ENCODE measurements at places on chromosomes 4 and X.

DNA sequence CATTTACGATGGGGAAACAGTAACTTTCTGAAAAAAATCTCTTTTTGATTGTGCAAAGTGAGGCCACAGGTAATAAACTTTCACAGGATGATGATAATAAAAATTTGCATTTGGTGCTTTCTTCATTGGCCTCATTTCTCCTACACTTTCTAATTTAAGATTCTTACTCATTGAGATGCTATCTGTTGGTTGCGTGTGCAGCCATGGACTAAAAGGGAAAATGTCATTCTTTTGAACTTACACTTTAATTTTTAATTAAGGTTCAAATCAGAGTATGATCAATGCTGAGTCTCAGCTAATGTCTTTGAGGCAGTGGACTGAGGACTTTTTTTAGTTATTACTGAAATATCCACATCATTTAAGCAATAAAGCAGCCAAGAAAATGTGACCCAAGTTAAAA lies 87.6 kb downstream of the SEL1L3 start:
- H3K4me3 ChIP-seq, result no peak overlapping the region
- DNase-seq, result no peak
- H3K4me1 ChIP-seq, result no peaks in the 10 kb centered on the region
- H3K36me3 ChIP-seq, result no peaks in the 10 kb centered on the region

GRCh38 chrX:55026143-55026542 lies 4.6 kb downstream of the ALAS2 start:
- H3K27me3 ChIP-seq, result no peaks in the 10 kb centered on the region
- DNase-seq, result no peak
- H3K36me3 ChIP-seq, result no peaks in the 10 kb centered on the region
- H3K4me3 ChIP-seq, result no peak overlapping the region
- no peak overlapping the region for H3K27ac ChIP-seq
- no peaks in the 10 kb centered on the region for H3K4me1 ChIP-seq

- no peak overlapping the region for H3K4me3 ChIP-seq
- no peaks in the 10 kb centered on the region for H3K27me3 ChIP-seq
Measured at GRCh38 chr4:152735396-152735859, 44.1 kb downstream of the TIGD4 start.

DNA sequence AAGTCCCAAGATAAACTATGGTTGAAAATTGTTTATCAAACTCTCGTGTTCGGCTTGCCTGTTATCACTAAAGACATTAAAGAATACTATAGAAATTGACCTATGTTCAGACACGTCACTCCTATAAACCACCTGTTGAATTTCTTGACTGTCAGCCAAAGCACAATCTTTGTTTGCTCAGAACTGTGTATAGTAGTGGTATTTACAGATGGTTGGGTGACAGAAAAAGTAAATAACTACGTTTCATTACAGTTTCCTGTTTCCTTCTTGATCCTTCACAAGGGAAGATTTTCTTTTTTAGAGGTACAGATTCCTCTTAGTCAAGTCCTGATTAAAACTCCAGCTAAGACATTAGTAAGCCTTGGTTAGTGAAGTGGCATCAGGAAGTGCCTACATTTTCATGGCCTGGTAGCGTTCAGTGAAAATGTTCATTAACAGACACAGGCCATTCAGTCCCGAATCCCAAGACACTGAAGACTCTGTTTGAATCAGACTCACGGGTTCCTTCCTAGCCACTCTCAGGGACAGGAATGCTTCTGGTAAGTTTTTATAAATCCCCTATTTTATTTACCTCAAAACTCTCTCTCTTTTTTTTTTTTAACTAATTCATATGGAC lies at the start of gene SMIM31:
TSS of gene SMIM31 (plus strand) at position 259 of the 616 bp plus-strand sequence. CDS start 16,313 bp downstream, outside the sequence.
- no peaks in the 10 kb centered on the region for H3K36me3 ChIP-seq
- no peak for DNase-seq
- H3K4me1 ChIP-seq, result no peaks in the 10 kb centered on the region
- H3K4me3 ChIP-seq, result no peak within 1 kb of the TSS
- no peak within 1 kb of the TSS for H3K27ac ChIP-seq

DNA sequence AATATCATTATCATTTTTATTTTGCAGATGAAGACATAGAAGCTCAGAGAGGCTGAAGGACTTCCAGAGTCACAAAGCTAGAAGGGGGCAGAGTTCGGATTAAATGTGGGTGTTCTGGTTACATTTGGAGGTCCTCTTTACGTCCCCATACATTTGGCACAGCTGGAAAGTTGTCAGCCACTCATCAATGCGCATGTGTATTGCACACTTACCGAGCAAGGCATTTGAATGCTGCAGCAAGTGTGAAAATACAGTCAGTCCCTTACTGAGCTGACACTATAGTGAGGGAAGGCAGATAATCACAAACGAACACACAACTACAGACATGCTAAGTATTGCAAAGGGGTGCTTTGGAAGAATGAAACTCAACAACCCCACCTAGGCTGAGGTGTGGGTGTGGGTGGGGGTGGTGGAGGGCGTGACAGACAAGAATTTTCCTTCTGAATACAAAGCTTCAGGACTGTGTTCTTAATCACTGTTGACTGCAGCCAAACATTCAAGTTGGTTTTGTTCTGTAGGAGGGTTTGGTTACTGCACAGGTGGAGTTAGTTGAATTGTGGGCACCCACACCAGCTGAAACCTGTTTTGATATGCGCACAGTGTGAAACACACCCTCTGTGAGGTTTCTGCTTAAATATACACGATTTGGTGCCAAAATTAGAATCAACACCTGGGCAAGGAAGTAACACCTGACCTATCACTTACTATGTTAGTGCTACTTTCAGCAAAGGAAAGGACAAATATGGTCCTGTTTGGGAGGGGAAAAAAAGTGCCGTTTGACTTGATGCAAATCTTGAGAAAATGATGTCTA lies 72.4 kb downstream of the COQ2 start:
- no peak overlapping the region for H3K27ac ChIP-seq
- peaks cover 10% of the 10 kb centered on the region for H3K4me1 ChIP-seq
- no peaks in the 10 kb centered on the region for H3K36me3 ChIP-seq
- no peaks in the 10 kb centered on the region for H3K27me3 ChIP-seq

GRCh38 chr4:122309988-122310626 lies 68.7 kb upstream of the ADAD1 start:
- H3K4me3 ChIP-seq, result no peak overlapping the region
- H3K4me1 ChIP-seq, result no peaks in the 10 kb centered on the region
- peak; percentile 26 for DNase-seq
- H3K36me3 ChIP-seq, result no peaks in the 10 kb centered on the region
- no peak overlapping the region for H3K27ac ChIP-seq

- H3K27ac ChIP-seq, result no peak overlapping the region
- H3K4me1 ChIP-seq, result peaks cover 5% of the 10 kb centered on the region
- H3K4me3 ChIP-seq, result no peak overlapping the region
- H3K36me3 ChIP-seq, result no peaks in the 10 kb centered on the region
- DNase-seq, result no peak
- no peaks in the 10 kb centered on the region for H3K27me3 ChIP-seq
Measured at GRCh38 chrX:132692066-132692465, 203.2 kb upstream of the MBNL3 start.

DNA sequence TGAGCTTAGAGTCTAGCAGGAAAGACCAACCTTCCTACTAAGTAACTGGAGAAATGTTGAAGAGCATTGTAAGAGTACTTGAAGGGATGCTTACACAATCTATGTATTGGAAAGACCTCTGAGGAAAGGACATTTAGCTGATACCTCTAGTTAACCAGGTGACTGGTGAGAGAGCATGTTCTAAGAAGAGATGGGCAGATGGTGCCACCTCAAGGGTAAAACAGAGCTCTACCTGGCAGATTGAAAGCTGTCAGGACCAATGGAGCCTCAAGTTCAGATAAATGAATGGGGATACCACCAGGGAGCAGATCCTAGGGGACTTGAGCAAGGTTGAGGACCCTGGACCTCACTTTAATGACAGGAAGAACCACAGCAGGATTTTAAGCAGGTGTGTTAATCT lies 196.4 kb downstream of the QDPR start:
- H3K27me3 ChIP-seq, result no peaks in the 10 kb centered on the region
- no peaks in the 10 kb centered on the region for H3K4me1 ChIP-seq
- no peaks in the 10 kb centered on the region for H3K36me3 ChIP-seq
- no peak overlapping the region for H3K27ac ChIP-seq

GRCh38 chr4:125283707-125284279 lies 31.0 kb upstream of the FAT4 start:
- H3K27me3 ChIP-seq, result no peaks in the 10 kb centered on the region
- H3K27ac ChIP-seq, result no peak overlapping the region
- H3K4me1 ChIP-seq, result no peaks in the 10 kb centered on the region
- DNase-seq, result peak; percentile 27

GRCh38 chr4:159505266-159505975 lies 402.5 kb downstream of the RAPGEF2 start:
- H3K36me3 ChIP-seq, result no peaks in the 10 kb centered on the region
- no peak overlapping the region for H3K27ac ChIP-seq
- no peaks in the 10 kb centered on the region for H3K27me3 ChIP-seq
- H3K4me1 ChIP-seq, result no peaks in the 10 kb centered on the region

- H3K4me1 ChIP-seq, result no peaks in the 10 kb centered on the region
- no peak overlapping the region for H3K4me3 ChIP-seq
- no peaks in the 10 kb centered on the region for H3K36me3 ChIP-seq
- no peak overlapping the region for H3K27ac ChIP-seq
- no peaks in the 10 kb centered on the region for H3K27me3 ChIP-seq
Measured at GRCh38 chr4:120902925-120903324, 19.6 kb downstream of the PRDM5 start.

DNA sequence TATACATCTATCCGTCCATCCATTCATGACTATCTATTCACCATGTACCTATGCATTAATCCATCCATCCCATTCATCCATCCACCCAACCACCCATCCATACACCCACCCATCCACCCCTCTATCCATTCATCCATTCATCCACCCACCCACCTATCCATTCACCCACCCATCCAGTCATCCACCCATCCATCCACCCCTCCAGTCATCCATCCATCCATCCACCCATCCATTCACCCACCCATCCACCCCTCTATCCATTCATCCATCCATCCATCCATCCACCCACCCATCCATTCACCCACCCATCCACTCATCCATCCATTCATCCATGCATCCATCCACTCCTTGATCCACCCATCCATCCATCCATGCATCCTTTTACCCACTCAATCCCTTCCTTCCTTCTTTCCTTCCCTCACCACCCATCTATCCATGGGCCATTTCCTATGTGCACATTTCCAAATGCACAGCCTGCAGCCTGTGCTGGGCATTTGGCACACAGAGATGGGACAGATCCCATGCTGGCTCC lies 100.8 kb upstream of the ADRA2C start:
- no peak for DNase-seq
- no peaks in the 10 kb centered on the region for H3K27me3 ChIP-seq
- H3K4me3 ChIP-seq, result no peak overlapping the region
- no peaks in the 10 kb centered on the region for H3K36me3 ChIP-seq

DNA sequence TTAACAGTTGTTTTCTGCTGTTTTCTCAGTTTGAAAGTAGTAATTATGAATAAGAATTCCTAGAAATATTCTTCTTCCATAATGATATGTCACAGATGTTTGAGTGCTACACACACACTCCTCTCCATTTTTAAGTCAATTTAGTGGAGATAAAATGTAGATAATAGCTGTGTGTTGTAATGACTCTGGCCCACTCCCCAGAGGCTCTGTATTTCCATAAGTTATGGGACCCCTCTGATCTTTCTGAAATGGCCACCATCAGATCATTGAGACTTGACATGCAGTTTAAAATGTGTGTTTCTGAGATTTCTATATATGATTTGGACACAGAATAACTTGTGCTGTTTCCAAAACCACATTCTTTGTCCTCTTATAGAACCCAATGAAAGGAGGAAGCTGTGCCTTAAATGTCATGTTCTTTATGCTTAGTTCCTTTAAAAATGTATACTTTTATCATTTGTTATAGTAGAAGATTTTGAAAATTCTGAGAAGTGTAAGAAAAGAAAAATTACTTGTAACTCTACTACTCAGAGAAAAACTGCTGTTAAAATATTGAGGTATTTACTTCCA lies 46.4 kb downstream of the GAB1 start:
- no peak for DNase-seq
- H3K36me3 ChIP-seq, result no peaks in the 10 kb centered on the region
- H3K4me3 ChIP-seq, result no peak overlapping the region
- no peak overlapping the region for H3K27ac ChIP-seq
- no peaks in the 10 kb centered on the region for H3K27me3 ChIP-seq

DNA sequence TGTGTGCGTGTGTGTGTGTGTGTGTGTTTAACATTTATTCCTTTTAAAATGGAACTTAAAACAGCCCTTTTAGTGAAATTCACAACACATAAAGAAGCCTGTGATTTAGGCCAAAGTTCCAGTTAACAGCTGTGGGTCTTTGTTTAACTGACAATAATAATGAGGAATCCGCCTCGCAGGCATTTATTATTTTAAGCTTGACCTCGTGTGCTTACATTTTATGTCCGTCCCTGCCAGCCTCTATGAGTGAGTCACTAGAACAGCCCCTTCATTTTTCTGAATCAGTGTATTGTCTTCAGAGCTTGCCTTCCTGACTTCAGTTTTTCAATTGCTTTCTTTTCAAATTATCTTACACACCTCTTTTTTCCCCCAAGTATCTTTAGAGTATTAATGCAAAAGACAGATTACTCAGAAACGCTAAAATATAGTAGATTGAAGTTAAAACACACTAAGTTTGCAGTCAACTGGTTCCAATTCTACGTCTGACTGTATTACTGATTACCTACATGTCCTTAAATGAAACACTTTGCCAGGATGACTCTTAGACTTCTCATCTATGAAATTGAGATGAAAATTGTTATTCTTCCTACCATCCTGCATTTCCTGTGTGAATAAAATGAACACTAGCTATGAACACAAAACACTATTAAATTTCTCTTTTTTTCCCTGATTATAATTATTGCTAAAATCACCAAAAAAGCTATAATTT lies 319.6 kb upstream of the HS3ST1 start:
- H3K36me3 ChIP-seq, result no peaks in the 10 kb centered on the region
- DNase-seq, result no peak
- no peaks in the 10 kb centered on the region for H3K4me1 ChIP-seq
- H3K27me3 ChIP-seq, result no peaks in the 10 kb centered on the region
- H3K4me3 ChIP-seq, result no peak overlapping the region

DNA sequence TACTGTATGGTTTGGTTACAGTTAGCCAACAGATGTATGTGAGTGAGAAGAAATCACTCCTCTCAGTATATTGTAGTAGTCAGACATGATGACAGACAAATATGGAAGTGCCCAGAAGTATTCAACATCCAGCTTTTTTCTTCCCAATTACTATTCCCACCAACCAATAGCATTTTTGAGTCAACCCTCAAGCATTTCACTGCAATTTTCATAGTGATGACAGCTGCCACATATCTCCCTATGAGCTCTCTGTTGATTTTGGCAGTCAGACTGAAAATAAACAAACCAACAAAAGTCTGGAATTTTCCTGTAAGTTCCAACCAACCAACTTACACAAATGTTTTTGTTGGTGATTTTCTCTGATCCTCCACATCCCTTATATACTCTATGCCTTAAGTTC lies 8.2 kb upstream of the TRAM1L1 start:
- H3K4me1 ChIP-seq, result no peaks in the 10 kb centered on the region
- no peak for DNase-seq
- no peak overlapping the region for H3K4me3 ChIP-seq
- H3K27me3 ChIP-seq, result no peaks in the 10 kb centered on the region
- no peaks in the 10 kb centered on the region for H3K36me3 ChIP-seq

GRCh38 chr4:19329631-19330030 lies 922.1 kb upstream of the SLIT2 start:
- H3K4me3 ChIP-seq, result no peak overlapping the region
- no peaks in the 10 kb centered on the region for H3K27me3 ChIP-seq
- H3K36me3 ChIP-seq, result no peaks in the 10 kb centered on the region
- DNase-seq, result no peak
- H3K27ac ChIP-seq, result no peak overlapping the region
